HEK293T (cell line): ENCODE measurements at places on chromosomes 7 and 10.

- DNase-seq, result no peak
Measured at GRCh38 chr7:130288829-130289228, 4.1 kb upstream of the CPA4 start.

GRCh38 chr10:78225594-78225993 lies 191.9 kb downstream of the RPS24 start:
- DNase-seq, result no peak

GRCh38 chr7:85011127-85011526 lies 175.7 kb downstream of the SEMA3D start:
- DNase-seq, result no peak

GRCh38 chr10:76946270-76946669 lies 691.3 kb downstream of the KCNMA1 start:
- no peak for DNase-seq

DNA sequence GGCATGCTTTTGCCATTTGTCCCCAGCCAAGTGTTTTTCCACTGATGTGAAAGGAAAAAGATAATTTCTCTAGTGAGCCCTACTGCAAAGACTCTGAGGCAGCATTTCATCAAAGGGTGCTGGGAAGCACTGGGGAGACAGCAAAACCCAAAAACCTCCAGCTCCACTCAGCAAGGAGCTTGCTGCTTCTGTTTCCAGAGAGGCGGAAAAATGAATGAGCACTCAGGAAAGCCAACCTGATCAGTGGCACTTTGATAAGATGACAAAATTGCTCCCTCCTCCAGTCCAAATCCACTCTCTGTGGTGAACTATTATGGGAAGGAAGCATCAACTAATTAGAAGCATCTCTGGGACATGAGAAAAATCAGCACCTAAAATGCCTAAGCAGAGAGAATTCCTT lies 68.2 kb downstream of the ATXN7L1 start:
- DNase-seq, result no peak
